ENCODE measurements at places on chromosomes 5 and 9. TPM values are rescaled to one million over a fixed set of nuclear protein-coding genes. Genes with fewer than 3 reads are reported as not detected.
A peak's percentile ranks its signal among the peaks of the same experiment; 100 is the strongest.

- DNase-seq = no peak
These were observed 59.6 kb upstream of the HTR4 start for GRCh38 chr5:148713735-148714508.

DNA sequence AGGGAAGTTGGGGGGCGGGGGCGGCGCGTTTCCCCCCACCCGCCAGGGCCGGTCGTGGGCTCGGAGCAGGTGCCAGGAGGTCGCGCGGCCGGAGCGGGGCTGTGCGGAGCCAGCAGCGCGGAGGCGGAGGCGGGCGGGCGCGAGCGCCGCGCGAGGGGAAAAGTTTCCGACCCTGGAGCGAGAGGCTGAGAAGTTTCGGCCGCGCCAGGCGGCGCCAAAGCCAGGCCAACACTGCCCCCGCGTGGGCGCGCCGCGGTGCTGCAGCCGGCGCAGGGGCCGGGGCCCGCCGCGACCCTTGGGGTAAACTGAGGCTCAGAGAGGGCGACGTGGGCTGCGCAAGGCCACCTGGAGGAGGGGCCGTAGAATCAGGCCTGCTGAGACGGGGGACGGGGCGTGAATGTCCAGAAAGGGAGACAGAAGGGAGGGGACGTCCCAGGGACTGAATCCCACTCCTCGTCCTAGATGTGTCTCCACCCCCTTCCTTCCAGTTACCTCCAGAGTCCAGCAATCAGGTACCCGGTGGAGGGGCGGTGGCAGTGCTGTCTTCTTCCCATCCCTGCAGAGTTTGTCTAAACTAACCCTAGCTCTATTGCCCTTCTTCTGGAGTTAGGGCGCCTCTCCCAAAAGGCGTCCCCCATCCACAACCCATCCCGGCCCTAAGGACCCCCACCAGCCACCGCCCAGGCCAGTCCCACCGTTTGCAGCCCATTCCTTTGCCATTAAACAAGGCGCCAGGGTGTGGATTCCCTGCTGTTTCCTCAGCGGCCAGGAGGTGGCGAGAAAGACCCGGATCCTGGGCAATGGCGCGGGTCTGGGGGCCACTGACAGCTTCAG is 10.2 kb downstream of the C9orf50 start:
- DNase-seq = peak; percentile 88

DNA sequence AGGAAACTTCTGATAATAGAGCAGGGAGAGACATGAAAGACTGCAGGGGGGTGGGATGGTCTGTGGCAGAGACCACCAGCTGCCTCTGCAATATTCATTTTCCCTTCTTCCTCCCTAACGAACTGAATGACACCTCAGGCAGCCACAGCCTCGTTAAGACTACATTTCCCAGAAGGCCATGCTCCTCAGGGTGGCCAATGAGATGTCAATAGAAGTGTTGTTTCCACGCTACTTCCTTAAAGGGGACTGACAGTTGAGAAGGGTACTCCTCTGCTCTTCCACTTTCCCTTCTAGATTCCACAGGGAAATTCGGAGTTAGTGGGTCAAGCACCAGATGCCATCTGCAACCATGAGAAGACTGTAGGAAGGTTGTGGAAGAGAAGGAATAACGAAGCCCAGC is 52.0 kb upstream of the DAPK1 start:
- DNase-seq = peak; percentile 41

- DNase-seq = peak; percentile 95
These were observed 125.4 kb downstream of the ATPSCKMT start for GRCh38 chr5:10124287-10124686.

DNA sequence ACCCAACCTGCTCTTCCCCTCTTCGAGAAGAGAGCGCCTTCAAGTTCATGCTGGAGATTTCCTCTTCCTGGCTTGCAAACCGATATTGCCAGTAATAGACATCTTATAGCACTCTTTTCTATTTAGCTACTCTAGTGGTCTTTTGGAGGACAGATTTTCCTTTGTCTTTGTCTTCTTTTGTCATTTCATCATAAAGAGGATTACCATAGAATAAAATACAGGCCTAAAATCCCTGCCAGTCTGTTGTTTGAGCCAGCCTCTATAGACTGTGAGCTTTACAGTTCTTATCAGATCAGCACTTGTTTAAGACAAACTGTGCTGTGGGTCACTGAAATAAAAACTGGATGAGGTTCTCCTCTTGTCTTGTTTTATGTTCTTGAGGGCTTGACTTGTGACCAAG is 802.8 kb downstream of the NR2F1-AS1 start:
- DNase-seq = no peak

DNA sequence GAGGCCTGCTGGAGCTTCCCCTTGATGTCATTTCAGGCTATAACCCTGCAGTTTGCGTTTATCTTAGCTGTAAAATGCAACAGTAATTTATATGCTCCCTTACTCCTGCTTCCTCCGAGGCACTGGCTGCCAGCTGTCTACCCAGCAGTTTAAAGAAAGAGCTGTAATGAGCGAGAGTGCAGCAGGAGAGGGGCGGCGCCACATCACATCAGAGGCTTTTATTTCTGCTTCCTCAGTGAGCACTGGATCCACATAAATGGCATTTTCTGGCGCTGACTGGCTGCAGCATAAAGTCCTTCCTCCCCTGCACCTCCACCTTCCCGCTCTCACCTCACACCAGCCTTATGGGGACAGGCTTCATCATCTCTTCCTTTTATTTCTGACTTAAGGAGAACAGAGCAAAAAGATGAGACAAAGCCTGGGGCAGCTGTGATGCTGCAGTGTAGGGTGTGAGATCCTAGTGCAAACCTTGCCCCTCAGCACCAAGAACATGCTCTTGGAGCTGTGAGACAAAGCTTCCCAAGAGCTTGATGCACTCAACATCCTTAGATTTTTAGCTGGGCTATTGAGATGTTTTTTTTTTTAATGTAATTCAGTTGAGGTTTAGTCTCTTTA is 829.6 kb upstream of the ZNF608 start:
- DNase-seq = peak; percentile 70

DNA sequence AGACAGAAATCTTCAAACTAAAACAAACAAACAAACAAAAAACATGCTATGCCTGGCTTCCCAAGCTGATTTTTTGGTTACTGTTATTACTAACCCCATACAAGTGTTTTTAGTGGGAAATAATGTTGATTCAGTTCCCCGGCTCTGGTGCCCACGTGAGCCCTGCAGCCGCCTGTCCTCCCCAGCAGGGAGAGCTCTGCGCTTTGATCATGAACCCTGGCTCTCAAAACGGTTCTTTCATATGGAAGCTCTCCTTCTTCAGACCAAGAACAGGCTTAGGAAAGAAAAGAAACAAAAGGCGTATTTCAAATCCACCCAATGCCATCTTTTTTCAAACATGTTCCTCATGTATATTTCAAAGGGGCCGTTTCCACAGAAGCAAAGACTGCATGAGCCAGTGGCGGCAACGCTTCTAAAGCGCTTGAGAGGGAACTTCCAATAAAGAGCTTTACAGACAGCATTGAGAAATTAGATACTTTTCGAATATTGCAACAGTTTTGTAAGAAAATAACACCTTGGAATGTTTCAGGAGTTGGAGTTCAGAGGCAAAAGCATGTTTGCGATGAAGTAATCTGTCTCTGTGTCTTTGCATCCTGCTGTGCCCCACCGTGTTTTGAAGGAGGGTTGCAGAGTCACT is 74.8 kb downstream of the ICE1 start:
- DNase-seq = peak; percentile 81

DNA sequence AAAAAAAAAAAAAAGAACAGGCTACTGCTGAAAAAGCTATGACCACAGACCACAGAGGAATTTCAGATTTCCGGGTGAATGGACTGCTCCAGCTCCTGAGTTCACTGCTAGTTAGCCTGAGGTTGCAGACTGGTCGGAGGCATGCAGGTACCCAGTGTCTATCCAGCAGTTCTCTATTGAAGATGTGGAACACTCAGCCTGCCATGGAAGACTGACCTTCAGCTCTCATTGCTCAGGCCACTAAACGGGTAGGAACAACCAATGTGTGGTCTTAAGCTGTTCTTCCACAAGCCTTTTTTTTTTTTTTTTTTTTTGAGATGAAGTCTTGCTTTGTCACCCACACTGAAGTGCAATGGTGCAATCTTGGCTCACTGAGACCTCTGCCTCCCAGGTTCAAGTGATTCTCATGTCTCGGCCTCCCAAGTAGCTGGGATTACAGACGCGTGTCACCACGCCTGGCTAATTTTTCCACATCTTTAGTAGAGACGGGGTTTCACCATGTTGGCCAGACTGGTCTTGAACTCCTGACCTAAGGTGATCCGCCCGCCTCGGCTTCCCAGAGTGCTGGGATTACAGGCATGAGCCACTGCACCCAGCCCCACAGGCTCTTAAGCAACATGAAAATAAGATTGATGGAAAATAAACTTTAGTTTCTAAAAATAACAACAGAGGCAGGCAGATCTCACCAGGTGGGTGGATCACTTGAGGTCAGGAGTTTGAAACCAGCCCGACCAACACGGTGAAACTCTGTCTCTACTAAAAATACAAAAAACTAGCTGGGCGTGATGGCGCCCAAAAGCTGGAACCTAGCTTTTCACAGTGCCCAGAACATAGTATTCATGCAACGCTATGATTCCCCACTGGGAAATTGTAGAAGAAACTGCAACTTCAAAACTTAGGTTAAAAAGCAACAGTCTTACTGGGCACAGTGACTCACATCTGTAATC is 20.0 kb upstream of the NPM1 start:
- DNase-seq = no peak

- DNase-seq = no peak
These were observed 397.8 kb downstream of the MED10 start for GRCh38 chr5:5980538-5980895.

- no peak for DNase-seq
These were observed 203.4 kb upstream of the ZNF608 start for GRCh38 chr5:124949862-124950261.

DNA sequence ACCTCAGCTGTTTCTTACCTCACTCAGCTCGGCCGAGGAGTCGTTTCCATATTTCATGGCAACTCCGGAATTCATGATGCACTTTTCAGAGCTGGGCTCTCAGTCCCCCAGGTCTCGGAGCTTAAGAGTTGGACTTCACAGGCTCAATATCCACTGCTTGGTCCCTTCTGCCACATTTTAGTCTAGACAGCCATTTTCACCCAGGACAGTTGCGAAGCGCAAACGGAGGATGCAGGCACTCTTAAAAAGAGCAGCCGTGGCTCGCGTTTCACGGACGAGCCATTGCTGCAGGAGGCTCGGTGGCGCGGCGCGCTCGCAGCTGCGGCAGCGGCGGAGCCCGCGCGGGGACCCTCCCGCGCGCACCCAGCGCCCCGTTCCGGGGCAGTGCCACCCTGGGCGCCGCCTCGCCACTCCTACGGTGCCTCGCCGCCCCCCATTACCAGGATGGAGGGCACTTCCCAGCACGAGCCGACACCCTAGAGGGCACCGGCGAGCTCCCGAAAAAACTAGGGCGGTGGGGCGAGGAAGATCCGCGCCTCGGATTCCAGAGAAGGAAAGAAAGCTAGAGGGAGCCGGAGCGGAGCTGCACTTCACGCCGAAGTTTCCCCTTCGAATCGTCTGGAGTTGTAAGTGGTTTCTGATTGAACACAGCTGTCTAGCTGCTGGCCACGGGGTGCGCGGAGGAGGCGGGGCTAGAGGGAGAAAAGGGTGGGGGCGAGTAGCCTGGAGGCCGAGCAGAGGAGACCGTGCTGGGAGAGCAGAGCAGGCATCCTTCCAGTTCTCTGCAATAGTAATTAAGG is 140.3 kb downstream of the TSSK1B start:
- DNase-seq = peak; percentile 97

DNA sequence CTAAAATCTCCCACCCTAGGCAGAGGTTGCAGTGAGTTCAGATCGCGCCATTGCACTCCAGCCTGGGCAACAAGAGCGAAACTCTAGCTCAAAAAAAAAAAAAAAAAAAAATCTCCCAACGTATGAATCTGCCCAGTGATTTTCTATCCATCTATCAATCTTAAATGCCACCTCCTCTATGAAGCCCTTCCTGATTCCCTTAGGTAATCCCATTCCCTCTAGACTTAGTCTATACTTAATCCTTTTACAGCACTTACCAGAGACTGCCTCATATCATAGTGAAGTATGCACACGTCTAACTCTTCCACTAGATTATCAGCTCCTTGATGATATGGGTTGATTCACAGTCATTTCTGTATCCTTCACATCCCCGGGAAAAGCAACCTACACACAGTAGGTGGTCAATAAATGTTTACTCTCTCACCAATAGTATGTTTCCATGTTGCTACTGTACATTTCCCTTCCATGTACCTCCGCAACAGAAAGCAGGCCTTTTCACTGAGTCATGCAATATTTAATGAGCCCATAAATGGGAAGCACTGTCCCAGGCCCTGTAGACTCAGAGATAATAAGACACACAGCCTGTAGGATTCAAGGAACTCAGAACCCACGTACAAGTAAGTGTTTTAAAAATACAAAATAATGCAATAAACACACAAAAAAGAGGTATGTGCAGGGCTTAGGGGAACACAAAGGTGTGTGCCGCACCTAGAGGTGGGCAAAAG is 1.2 kb downstream of the DROSHA start:
- DNase-seq = no peak

The MSX2 gene
- 0.62 TPM for total RNA-seq

The SAPCD2 gene
- total RNA-seq = 5.6 TPM

The MYOT gene
- 254 TPM for total RNA-seq

Measured in tongue (tissue), 3 donors.